Esophagus squamous epithelium (tissue), 5 donors: ENCODE measurements at places on chromosomes 5 and 9.

- no peak for DNase-seq
These were observed 137.0 kb downstream of the FER start for GRCh38 chr5:108884736-108885135.

DNA sequence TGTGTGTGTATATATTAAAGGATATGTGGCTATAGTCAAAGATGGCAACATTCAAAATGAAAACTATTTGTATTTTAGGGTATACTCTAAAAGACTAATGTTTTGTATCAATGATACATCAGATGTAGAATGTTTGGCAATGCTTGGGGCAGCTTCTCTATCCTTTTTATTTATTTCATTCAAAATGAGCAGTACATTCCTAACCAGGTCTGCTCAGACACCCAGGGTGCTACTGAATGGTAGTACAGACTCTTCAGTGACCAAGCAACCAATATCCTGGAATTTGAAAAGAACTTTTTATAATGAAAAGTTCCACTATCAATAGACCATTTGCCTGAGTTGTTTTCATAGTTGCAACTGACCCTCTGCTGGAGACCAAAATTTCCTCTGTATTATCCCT is 23.9 kb downstream of the MEGF9 start:
- no peak for DNase-seq

DNA sequence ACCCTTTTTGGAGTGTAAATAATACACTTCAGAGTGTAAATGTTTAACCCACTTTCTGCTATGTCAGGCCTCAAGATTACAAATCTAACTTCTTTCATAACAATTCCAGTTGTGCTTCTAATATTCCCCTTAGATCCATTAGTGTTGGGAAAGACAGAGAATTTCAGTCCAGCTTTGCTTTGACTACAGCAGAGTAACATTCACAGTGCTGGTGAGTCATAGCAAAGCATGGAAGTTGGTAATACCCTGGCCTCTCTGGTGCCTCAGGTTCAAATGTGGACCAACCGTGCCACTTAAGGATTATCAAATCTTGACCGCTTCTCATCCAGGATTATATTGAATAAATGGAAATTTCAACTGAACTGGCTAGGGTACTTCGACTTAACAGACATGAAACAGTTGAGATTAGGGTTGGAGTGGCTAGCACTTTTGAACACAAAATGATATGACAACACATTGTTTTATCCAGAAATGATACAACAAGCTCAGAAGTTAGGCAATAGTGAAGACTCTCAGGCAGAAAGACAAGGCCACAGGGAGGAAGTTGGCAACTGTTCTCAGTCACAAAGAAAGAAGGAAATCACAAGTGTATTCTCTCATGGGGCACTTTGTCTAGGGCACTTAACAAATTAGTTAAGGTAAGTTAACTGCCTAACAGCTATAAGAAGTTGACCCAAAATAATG is 24.4 kb upstream of the RASA1 start:
- no peak for DNase-seq

- DNase-seq = no peak
These were observed 25.6 kb downstream of the OR2V2 start for GRCh38 chr5:181173027-181173419.

GRCh38 chr9:92807757-92808725 is 43.4 kb upstream of the BICD2 start:
- DNase-seq = no peak

GRCh38 chr9:111598733-111599091 is 735 bp downstream of the PTGR1 start:
- DNase-seq = no peak

GRCh38 chr5:124679578-124680199 is 66.8 kb downstream of the ZNF608 start:
- DNase-seq = no peak

DNA sequence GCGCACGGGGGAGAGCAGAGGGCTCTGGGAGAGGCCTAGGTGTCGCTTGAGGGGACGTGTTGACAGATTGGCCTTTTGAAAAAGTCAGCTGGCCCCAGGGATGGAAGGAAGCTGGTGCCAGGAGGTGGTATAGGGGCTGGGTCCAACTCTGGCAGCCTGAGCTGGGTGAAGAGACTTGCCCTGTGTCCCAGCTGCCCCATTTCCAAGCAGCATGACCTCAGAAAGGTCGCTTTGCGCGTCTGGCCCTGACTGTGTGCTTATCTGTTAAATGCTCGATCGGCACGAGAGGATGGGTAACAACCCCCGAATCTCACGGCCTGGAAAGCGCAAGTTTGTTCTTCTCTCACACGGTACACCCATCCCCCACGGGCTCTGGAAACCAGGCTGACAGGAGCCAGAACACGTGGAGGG is 31.2 kb upstream of the LAMC3 start:
- DNase-seq = no peak

- no peak for DNase-seq
These were observed 8.8 kb downstream of the ZNF608 start for GRCh38 chr5:124737651-124738050.

DNA sequence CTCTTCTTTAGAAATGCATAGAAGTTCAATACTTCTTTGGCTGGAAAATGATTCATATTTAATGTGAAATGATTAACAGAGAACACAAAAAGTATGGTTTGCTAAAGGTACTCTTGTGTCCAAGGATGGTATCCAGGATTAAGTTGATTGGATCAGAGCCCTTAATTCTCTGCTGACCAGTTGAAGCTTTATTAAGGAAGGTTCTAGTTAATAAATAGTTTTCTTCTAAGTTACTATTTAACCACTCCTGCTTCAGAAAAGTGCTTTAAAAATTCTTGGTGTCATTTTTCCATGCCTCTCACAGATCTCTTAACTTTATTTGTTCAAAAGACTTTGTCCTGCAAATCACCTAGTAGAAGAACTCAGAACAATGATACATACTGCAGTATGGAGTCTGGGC is 134.3 kb downstream of the MEF2C start:
- no peak for DNase-seq

- no peak for DNase-seq
These were observed 97.2 kb upstream of the ISL1 start for GRCh38 chr5:51286046-51286445.

DNA sequence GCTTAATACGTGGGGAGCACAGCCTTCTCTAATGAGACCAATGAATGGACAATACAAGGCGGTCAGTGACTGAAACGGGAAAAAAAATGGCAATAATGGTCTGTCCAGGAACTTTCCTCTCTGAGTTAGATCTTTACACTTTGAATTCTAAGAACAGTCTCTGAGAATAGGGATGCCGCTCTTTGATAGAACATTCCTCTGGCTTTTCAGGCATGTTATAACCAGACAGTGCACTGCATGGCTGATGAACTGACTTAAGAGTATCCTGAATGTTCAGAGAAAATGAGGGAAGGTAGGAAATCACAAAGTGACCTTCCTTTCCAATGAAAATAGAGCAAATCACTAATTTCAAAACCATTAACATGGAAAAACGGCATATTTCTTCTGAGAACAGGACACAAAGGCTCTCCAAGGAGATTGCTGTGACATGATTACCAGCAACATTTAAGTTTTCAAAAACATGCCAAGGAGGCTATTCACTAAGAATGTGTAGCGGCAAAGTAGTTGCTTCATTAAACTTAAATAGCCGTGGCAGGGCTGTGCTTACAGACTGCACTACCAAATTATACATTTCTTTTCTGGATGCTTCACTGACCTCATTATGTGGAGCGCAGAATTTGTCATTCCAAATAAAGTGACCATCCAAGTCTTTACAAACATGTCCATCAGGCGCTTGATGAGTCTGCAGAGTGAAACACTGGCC is 105.9 kb downstream of the MARCHF3 start:
- DNase-seq = no peak

GRCh38 chr9:130018265-130018664 is 24.7 kb downstream of the FNBP1 start:
- DNase-seq = no peak

- peak; percentile 18 for DNase-seq
These were observed 159.5 kb downstream of the C9orf152 start for GRCh38 chr9:110048403-110048975.

DNA sequence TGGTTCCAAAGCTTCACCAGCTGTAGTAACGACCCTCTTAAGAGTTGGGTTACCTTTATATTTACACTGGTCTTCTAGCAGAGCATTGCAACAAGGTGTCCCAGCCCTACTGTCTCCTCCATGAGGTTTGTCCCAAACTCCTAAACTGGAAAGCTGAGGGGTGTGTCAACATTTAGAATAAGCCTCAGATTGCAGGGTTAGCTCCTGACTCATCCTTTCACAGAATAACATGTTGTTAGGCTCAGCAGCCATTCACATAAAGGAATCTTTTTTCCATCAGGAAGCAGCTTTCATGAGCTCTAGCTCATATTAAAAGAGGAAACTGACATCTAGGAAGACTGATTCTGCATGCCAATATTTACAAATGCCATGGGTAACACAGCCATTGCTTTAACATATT is 238.7 kb downstream of the EFNA5 start:
- DNase-seq = no peak

DNA sequence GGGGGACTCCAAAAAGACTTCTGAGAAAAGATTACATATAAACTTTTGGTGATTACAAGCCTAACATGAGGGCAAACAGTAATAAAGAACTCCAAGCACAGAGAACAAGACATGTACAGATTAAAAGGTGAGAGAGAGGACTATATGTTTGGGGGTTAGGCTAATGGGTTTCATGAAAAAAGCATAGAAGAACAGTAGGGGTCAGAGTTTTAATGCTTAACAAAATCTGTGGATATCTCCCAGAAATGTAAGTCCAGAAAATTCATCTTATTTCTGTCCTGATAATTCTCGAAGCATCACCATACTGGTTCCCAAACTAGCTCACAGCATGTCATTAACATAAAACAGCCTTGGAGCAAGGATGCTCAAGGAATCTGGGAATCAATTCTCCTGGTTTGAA is 137.2 kb downstream of the ARRDC3 start:
- DNase-seq = no peak

DNA sequence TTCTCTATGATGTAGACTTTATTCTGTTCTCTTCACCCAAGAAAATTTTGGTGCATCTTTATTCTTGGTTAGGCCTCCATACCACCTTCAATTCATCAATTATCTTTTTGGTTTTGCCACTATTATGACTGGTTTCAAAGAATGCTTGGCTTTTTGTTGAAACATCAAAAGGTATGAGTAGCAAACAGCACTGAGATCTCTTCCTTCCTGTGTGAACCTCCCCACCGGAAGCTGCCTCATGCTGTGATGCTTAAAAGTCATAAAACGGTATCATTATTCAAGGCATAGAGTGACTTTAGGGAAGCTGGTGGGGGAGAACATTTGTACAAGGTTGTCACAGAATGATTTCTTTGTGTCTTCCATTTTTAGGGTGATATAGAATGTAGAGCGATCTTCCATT is 70.6 kb downstream of the IQGAP2 start:
- no peak for DNase-seq

DNA sequence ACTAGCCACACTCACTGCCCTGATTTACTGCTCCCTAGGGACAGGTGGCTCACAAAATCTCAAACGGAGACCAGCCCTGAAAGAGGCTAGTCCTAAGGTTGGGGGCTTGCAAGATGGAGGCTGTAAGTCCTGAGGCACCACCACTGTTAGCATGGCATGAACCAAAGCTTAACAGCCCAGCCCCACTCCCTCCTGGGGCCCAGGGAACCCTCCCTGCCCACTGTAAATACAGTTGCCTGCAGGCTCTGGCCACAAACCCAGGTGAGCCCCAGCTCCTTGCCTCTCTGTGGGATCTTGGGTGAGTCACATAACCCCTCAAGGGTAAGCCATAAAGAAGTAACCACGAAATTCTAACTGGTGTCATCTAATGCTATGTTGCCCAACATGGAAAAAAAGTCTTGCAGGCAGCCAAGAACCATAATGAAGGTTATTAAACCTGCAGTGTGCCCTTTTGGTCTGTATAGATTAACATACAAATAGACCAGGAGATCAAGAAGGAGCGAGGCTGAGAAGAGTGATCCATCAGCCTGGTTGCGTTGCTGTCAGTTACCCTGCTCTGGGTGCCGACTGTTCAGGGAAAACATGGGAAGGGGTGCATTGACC is 1.7 kb upstream of the POMT1 start:
- no peak for DNase-seq

- DNase-seq = no peak
These were observed 18.7 kb upstream of the DCAF12 start for GRCh38 chr9:34145165-34145564.

DNA sequence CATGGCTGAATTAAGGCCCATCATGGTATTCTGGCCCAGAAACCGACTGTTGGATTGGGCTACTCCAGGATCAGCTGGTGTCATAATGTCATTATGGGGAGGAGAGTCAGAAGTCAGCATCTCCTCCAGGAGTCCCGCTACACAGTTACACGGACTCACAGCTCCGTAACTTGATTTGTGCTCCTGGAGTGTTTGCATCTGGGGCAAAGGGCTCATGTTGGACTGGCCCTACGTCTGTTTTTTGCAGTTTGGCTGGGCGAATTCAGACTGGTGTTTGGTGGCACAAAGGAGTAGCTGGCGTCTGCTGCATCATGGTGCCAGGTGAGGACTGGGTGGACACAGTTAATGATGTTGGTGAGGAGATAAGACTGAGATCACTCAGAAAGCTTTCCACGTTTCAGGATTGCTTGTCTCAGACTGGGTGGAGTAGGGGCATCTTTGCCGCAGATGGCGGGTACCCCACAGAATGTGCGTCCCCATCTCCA is 31.3 kb downstream of the OR2V1 start:
- DNase-seq = no peak

DNA sequence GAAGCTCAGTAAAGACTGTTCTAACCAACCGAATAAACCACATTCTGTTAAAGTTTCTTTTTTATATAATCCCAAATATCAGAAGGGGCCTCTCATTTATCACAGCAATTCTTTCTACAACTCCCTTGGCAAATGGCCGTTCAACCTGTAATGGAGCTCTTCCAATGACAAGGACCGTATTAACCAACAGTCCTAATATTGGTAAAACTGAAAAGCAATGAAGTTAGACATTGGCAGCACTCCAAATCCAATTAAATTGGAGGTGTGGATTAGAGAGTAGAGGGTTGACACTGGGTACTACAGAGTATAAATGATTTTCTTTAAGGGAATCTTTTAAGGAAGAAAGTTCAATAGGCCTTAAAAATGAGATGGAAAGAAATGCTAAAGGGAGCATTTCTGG is 842 bp downstream of the TMED7 start:
- DNase-seq = no peak

DNA sequence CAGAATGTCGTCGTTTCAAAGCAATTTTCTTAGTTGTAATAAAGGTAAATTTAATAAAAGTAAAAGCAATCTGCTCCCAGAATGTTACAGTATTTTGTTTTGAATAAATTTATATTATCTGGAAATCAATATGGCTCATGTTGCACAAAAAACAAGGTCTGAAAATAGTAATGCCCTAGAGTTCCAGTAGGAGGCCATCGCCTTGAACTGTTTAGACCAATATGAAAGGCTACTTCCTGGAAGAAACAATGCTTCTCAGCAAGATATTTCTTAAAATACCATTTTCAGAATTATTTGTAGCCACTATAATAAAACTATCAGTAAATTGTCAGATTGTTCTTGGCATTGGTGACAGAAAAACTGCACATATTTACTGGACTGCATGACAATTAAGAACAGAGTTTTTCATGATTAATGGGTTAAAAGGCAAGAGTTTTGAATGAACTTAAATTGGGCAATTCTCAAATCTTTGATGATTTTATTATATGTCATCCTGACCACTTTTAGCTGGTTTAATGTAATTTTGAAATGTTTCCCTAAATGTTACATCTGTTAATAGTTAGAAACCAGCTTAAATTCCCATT is 153.2 kb downstream of the COMMD10 start:
- DNase-seq = no peak

- no peak for DNase-seq
These were observed 97.3 kb upstream of the PANK3 start for GRCh38 chr5:168676501-168676900.

GRCh38 chr5:173099461-173099860 is 43.3 kb downstream of the CREBRF start:
- no peak for DNase-seq

- no peak for DNase-seq
These were observed 162.8 kb upstream of the ANKH start for GRCh38 chr5:15034379-15034778.
